ENCODE measurements at places on chromosomes 3 and 15.

DNA sequence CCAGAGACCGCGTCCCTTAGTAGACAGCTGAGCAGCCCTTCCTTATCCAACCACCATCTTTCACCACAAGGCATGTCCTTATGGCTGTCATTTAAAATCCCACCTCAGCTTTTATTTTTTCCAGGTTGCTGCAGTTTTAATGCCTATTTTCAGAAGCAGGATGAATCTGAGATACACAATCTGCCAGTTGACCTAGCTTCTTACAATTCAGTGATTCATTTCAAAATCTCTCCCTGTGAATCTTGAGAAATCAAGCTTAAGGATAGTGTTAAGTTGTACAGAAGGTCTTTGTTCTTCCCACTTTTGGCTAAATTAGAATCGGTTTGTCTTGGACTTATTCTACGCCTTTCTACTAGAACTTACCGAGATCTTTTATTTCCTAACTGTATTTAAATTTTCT is 522.3 kb upstream of the CFAP20DC start:
- DNase-seq: no peak

- DNase-seq: peak; percentile 97
Observed at GRCh38 chr15:90716976-90717821, at the start of gene BLM. TSS of gene BLM (plus strand) at chr15:90717346. CDS start at chr15:90747393, 30,047 bp downstream.

- DNase-seq: no peak
Observed at GRCh38 chr3:37981348-37981664, 9.3 kb upstream of the VILL start.

GRCh38 chr15:71853543-71853942 is 43.2 kb downstream of the NR2E3 start:
- no peak for DNase-seq

- DNase-seq: peak; percentile 25
Observed at GRCh38 chr15:52031556-52031955, 12.5 kb downstream of the MAPK6 start.

GRCh38 chr15:31175484-31175883 is 74.0 kb upstream of the TRPM1 start:
- DNase-seq: no peak

GRCh38 chr3:126704494-126705214 is 614 bp downstream of the CHCHD6 start:
- DNase-seq: no peak

DNA sequence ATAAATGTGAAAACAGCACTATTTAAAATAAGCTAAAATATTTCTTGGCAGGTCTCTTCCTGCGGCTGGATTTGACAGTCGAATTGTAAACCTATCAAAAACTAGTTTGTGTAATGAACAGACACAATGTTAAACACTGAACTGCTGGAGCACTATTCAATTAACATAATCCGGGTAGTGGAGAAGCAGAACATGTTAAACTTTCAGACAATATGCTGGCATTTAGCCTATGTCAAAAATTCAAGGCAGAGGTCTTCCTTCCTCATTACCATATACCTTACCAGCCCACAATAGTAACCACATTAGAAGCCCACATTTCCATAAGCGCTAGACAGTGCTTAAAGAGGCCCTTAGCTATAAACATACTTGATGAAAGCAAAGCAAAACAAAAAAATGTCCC is 1042.9 kb downstream of the ROBO1 start:
- no peak for DNase-seq

DNA sequence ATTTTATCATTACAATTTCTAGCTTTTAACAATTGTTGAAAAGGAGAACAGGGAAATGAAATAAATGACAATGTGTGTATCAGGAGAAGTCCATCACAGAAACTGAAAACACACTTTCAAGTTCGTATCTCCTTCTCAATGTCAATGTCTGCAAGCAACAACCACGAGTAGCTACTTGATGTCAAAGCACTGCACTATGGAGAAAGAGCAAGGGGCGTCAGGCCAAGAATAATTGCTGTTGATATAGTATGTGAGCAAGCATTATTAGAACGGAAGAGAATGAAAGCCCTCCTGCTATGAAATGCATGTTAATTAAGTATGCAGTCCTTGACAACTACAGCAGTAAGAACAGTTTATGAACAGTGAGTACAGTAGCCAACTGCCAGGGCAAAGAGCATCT is 1250.1 kb downstream of the ZPLD1 start:
- DNase-seq: no peak

DNA sequence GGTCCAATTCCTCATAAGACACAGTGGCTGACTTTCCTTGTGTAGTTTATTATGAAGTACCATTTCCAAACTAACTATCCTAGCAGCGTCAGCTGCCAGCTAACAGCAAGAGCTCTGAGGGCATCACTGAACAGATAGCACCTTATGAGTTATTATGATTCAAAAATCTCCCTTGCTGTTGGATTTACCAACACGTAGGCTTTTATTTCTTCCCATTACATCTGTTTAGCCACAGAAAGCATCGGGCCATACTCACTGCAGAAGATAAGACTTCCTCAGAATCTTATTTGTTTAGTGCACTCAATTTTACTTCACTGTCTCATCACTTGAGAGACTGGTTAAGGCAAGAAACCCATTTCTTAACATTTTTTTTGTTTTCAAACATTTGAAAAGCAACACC is 16.2 kb downstream of the CLDN1 start:
- no peak for DNase-seq

- peak; percentile 20 for DNase-seq
Observed at GRCh38 chr15:66698318-66698961, 3.6 kb upstream of the SMAD6 start.

DNA sequence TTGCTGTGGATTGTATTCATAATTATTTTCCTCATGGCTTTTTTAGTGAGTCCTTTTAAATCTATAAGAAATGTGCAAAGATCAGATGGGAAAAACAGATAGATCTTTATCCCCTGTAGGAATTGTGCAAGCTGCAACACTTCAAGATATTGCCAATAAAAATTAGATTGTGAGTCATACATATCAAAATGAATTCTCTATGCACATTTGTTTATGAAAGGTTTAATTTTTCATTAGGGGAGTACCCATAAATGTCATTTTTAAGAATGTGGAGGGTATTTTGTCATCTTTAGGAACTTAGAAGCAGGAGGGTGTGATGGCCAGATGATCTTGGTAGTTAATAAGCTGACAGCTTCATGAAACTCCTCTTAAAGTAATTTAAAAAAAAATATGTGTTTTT is 2.9 kb downstream of the PIAS1 start:
- no peak for DNase-seq

GRCh38 chr3:139302801-139303113 is 41.1 kb upstream of the MRPS22 start:
- no peak for DNase-seq

DNA sequence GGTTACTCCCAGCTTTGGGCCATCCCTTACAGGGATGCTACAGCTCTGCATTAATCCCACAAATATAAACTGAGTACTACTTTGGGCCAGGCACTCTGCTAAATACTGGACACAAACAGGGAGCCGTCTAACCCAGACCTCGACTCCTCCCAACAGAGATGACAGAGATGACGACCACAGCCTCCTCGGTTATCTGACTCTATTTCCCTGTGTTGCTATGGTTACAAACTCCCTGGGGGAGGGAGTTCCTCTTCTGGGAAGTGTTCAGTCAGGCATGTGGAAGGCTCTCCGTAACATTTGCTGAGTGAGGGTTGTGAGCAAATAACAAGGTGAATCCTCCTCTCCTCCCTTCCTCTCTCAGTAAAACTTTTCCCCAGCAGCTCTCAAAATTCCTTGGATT is 6.7 kb upstream of the CMTM7 start:
- DNase-seq: peak; percentile 72

- no peak for DNase-seq
Observed at GRCh38 chr3:147411238-147411814, 2.2 kb downstream of the ZIC1 start.

DNA sequence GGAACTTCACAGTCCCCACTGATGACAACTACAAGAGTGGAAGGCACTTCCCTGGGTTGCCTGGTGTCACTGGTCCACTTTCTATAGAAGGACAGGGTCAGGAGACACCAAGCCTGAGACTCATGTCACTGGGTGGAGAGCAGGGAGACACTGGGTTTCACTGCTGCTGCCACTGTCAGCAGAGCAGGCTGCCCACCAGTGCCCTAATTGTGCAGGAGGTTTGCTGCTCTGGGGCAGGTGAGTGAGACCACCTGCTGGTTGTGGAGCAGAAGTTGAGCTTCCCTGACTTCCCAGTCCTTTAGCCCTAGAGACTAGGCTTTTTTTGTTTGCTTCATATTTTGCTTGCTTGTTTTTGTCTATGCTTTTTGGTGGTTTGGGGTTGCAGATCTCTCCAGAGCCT is 528.4 kb upstream of the RGMA start:
- no peak for DNase-seq

DNA sequence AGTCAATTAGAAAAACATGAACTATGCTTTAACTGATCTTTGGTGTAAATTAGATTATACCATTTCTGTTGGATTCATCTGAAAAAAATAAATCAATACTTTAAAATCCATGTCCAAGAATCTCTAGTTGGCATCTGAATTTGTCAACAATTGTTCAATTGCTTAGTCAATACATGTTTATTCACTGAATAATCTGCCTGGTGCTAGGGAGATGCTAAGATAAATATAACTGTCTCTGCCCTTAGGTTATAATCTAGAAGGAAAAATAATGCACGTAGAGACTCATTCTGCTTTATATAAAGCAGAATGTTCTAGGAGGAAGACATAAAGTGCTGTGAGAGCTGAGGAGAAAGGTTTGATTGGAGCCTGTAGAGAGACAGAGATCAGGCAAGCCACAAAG is 537.2 kb upstream of the IL12A start:
- DNase-seq: no peak

- no peak for DNase-seq
Observed at GRCh38 chr3:64957408-64958198, 269.8 kb upstream of the ADAMTS9 start.

DNA sequence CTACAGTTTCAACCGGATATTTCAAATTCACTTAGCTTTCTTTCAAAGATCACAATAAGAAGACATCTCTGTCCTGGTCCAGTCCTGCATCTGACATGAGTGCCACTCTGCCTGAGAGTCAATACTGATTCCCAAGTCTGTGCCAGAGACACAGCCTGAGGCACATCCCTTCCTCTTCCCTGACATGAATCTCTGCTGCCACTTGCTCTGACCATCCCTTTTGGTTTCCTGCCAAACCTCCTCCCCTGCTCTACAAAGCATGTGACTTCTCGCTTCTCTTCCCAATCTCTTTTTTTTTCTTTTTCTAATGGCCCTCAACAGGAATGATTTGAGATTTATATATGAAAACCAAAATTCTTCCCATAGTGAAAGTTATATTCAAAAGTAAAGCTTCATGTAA is 117.9 kb downstream of the MECOM start:
- DNase-seq: no peak

- no peak for DNase-seq
Observed at GRCh38 chr3:127538569-127538968, 52.0 kb downstream of the TPRA1 start.

DNA sequence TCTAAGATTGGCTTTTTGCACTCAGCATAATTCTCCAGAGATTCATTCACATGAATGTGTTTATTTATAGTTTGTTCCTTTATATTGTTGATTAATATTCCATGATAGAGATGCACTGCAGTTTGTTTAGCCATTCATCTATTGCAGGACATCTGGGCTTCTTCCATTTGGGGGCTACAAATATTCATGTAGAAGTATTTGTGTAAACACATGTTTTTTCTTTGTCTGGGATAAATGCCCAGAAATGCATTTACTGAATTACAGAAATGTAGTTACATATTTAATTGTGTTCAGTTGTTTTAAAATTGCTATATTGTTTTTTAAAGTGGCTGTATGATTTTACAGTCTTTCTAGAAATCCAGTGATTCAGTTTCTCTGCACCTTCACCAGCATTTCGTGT is 635.0 kb downstream of the ZIC1 start:
- DNase-seq: no peak

GRCh38 chr15:98881526-98882520 is 125.8 kb downstream of the PGPEP1L start:
- DNase-seq: peak; percentile 60
